ENCODE measurements at places on chromosomes 1 and 21.

- DNase-seq = no peak
Observed at GRCh38 chr1:103447471-103447870, 78.0 kb upstream of the RNPC3 start.

GRCh38 chr1:56057466-56058405 lies 521.6 kb downstream of the PLPP3 start:
- DNase-seq = no peak

- no peak for DNase-seq
Observed at GRCh38 chr1:236348071-236348470, 46.0 kb upstream of the EDARADD start.

- DNase-seq = peak; percentile 83
Observed at GRCh38 chr1:70627910-70628309, 216.8 kb downstream of the CTH start.

DNA sequence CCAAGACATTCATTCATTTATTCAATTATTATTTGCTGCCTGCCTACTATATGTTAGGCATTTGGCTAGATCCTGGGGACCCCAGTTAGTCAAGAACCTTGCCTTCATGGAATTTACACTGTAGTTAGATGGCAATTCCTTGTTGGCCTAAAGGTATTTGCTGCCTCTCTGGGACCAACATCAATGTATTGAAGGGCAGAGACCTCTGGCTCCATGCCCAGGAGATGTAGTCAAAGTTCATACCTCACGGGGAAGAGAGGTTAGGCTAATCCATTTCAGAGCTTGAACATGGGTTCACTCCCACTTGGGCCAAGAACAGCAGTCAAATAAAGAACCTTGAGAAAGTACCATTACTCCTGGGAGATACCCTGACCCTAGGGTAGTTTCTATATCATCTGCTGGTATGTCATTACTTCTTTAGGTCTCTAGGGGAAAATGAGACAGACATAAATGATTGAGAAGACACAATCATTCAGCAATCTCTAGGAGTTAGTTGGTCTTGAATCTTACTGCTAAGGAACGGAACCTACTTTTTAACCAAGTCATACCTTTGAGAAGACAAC lies 32.0 kb downstream of the SORT1 start:
- peak; percentile 13 for DNase-seq

- no peak for DNase-seq
Observed at GRCh38 chr21:43317254-43317748, 109.6 kb downstream of the SIK1 start.

GRCh38 chr1:186009039-186009737 lies 275.0 kb downstream of the HMCN1 start:
- peak; percentile 17 for DNase-seq

DNA sequence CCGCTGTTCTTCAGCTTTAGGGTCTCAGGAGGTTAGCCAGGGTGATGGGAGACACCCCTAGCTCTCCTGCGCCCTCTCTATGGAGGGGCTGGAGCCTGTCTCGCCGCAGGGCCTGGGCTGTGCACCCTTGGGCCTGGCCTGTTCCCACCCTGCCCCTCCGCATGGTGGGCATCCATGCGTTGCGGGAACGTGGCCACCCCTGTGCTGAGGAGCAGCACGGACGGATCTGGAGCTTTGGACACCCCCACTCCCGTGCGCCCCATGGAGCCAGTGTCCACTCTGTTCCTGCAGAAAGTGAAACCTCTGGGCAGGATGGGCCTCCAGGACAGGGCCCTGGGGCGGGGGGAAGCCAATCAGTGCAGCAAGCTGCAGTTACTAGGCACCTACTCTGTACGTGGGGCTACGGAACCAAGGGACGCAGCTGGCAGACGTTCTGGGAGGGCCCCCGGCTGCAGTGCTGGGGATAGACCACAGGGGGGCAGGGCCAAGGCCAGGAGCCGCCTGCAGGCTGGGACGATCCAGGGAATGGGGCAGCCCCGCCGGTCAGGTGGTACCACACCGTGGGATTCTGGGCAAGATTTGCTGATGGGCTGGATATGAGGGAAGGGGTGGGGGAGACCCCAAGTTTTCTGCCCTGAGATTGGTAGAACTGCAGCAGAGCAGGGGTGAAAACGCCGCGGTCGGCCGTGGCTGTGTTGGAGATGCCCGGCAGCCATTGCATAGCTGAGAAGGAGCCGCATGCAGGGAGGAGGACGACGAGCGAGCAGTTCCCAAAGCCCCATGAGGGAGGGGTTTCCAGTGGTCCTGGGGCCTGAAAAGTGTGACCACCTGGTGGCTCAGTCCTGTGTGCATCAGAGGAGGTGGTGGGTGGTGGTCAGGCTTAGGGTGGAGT lies 43.3 kb downstream of the TP73 start:
- peak; percentile 59 for DNase-seq

DNA sequence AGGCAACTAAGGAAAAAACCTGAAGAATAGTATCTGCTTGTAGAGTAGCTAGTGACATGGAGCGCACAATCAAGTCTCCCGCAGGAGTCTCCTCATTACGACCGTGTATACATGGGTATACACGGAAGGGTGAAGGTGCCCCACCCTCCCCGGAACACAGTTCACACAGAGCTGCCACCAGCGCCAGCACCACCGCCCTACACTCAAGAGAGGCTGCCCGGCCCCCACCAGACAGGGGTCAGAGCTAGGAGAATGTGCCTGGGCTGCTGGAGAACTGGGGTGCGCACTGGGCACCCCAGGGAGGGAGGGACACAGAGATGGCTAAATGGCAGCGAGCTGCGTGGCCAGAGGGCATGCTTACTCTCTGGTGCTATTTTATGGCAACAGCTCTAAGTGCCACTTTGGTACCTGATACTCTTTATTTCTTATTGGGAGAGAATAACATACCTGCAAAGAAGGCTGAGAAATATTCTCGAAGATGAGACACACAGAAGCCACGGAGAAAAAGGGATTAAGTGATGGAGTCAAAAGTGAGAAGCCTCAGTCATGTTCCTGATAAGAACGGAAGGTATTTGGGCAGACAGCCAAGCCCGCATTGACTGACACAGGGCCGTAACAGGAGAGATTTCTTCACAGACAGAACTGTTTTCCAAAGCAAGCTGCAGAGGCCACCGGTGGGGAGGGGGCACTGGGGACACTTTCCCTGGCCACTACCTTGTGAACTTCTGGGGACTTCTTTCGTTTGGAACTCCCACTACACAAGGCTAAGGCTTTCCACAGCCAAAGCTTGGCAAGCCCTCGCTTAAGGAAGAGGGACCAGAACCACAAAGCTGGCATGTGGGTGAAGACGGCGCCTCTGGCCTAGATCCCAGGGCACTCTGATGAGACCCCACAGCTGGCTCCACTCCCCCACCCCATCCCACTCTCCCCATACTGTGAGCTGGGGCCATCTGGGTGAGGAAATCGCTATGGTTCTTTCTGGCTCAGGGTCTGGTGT lies 108.0 kb downstream of the PGBD5 start:
- peak; percentile 73 for DNase-seq

GRCh38 chr1:48687282-48688045 lies 89.2 kb downstream of the BEND5 start:
- no peak for DNase-seq

Data from MCF 10A (cell line).